ENCODE measurements at places on chromosomes 11 and 22.

DNA sequence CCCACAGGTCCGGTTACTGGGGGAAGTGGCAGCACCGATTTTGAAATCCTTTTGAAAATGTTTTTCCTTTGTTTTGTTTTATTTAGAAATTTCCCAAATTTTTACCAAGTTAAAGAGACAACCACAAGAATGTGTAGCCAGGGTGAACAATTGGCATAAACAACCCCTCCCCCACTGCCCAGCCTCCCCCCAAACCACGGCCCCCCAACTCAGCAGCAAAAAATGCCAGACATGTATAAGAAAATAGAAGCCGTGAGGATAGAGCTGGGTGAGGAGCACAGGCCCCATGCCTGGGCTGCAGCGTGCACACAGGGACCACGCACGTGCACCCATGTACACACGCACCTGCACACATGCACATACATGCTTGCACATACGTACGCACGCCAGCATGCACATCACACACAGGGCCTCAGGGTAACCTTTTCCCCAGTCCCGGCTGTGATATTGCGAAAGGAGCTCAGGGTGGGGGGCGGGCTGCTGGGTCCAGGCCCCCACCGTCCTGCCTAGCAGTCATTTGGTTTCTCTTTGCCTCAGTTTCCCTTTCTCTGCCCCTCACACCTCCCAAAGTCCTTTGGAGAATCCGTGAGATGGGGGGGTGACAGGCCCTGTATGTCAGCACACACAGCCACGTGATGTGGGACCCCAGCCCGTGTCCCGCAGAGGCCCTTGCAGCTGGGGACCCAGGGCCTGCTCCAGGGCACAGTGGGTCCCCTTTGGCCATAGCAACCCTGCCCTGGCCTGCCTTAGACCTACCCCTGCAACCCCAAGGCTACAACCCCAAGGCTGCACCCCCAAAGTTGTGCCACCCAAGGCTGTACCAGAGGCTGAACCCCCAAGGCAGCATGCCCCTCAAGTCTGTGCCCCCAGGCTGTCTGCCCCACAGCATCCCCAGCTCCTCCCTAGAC is 42.9 kb downstream of the IGF2 start:
- no peak for DNase-seq

DNA sequence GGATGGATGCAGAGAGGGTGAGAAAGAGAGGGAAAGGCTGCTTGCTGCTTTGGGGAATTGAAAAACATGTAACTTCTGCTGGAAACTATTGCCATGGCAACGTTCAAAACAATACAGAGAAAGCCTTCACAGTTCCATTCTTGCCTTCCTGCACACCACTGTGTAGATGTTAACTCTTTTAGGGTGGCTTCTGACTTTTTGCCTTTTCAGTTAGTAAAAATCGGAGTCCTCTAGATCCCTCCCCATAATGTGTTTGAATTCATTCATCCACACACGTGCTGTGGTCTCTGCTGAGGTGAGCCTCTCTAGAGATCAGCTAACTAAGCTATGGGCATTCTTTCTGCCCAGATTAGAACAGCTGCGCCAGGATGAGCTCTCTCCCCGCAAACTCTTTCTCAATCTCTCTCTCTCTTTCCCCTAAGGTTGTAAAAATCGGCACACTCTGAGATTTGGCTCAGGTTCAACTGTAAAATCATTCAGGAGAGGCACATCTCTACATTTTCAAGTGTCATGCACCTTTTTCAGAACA is 1178.3 kb downstream of the LRRC4C start:
- peak; percentile 75 for DNase-seq

DNA sequence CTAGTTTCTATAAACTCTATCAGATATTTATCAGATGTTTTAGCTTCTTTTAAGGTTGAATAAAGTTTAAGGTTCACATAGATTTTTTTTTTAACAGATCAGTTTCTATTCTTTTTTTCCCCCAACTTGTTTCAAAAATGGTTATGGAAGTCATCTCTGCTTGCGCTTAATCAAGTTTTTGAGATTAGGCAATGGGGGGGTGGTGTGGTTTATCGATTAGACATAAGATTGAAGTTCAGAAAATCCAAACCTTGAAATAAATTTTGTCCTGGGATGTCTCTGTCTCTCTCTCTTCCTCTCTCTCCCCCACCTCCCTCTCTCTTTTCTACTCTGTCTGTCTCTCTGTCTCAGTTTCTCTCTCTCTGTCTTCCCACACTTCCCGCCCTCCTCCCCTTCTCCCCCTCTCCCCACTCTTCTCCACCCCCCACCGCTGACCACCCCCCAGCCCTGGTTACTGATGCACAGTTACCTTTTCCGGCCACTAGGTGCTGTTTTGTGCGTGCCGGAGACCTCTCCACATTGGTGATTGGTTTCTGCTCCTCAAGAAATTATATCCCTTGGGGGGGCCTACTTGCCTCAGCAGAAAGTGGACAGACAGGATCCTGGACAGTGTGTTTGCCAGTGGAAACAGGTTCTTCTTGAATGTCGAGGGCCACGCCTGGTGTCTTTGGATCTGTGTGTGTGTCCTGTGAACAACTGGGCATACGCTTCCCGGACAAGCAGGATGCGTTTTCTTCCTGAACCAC is 29.7 kb upstream of the ANO1 start:
- DNase-seq: no peak

- no peak for DNase-seq
Observed at GRCh38 chr11:95684701-95685100, 104.9 kb downstream of the FAM76B start.

DNA sequence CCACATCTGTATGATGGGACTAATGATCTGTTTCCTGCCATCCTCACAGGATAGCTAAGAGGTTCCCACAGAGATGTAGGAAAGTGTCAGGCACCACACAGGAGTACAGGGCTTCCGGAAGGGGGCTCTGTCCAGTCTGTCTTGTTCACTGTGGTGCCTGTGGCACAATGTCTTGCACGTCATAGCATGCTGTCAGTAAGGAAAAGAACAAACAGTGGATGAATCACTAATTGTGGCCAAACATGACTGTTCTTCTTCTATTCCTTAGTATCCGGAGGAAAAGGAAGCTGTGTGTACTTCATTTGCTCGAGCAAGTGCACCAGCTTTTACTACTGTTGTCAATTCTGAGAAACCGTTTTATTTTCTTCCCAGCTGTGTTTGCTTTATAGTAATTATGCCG is 73.4 kb upstream of the YWHAH start:
- DNase-seq: no peak

GRCh38 chr22:43884600-43885318 is 7.1 kb downstream of the PNPLA5 start:
- DNase-seq: peak; percentile 11

DNA sequence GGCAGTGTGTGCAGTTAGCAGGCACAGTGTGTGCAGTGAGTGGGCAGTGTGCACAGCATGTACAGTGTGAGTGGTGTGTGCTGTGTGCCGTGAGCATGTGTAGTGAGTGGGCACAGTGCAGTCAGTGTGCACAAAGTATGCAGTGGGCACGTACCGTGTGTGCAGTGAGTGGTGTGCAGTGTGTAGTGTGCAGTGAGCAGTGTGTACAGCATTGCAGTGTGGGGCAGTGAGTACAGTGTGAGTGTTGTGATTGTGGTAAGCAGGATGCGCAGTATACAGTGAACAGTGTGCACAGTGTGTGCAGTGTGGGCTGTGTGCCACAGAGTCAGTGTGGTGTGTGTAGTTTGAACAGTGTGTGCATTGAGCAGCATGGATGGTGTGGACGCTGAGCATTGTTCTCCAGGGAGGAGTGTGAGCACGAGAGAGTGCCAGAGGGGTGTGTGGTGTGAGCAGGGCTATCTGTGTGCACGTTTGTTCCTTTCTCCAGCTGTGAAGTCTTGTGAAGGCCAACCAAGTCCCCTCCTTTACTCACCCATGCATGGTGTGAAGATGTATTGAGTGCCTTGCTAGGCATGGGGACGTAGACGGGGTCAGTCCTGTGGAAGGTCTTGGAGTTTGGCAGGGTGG is 3.0 kb downstream of the SHANK3 start:
- no peak for DNase-seq

DNA sequence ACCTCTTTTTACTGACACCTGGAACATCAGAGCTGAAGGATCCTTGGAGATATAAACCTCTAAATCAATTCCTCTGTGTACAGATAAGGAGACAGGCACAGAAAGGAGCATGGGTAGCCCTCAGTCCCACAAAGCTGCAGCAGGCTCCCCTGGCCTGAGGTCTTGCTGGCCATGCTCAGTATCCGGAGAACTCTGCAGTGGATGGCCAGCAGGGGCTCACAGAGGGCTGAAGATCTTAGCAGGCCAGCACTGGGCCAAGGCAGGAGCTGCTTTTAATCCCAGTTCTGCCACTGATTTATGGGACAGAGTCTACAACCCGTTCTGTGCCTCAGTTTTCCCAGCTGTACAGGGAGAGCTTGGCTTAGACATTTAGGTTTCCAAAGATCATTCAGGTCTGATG is 52.6 kb upstream of the LRRC32 start:
- DNase-seq: no peak

- peak; percentile 12 for DNase-seq
Observed at GRCh38 chr22:26170795-26171580, 1.7 kb downstream of the SEZ6L start.

- no peak for DNase-seq
Observed at GRCh38 chr22:47204002-47204979, 441.8 kb downstream of the TBC1D22A start.

- DNase-seq: peak; percentile 29
Observed at GRCh38 chr11:76209973-76210930, 4.0 kb upstream of the WNT11 start.

DNA sequence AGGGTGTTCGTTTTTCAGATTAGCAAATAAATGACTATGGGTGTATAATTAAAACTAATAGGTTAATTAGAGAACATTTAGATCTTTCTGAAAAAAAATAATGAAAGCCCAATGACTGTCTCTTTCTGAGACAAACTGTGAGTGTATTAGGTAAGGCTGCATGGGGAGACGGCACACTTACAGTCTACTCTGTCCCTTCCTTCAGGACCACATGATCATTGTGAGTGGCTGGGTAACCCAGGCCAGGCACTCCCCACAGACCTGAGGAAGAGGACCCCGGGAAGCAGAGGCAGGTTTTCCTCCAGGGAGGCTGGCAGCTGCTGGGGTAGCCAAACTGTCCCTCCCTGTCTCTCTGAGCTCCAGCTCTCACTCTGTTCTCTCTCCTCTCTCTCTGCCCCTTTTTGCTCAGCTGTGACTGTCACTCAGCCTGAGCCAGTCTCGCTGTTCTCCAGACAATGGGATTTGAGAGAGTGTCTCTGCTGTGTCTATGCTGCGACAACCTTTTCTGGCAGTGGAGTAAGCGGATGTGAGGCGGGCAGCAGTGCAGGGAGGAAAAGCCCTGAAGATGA is 83.1 kb upstream of the NCAM1 start:
- DNase-seq: no peak

DNA sequence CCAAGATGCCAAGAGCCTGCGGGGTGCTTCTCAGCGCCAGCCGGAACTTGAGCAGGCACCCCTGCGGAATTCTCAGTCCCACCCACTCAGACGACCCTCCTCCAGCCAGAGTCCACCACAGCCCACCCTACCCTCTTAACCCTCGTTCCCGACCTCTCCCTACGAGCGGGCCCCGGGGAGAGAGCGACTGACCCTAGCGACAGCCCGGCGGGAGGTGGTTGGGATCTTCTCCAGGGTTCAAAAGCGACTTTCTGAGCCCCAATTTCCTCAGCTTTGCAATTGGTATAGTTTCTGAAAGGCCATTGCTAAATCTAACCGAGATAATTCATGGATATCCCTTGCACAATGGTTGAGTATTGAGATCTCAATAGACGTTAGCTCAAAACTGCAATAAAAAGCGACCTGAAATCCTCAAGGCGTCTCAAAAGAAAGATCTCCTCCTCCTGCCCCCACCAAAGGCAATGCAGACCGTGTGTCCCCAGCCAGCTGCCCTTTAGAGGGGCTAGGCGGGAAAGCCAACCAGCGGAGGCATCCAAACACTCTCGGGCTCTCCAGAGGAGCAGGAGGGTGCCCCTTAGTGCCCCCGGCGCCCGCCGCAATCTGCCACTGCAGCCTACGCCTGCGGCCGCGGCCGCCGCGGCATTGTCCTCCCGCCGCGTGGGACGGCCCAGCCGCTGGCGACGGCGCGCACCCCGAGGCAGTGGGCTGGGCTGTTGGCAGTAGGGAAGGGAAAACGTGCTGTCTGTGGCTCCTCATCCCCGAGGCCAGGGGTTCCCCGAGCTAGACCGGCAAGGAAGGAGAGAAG is 1.5 kb upstream of the SLC6A5 start:
- no peak for DNase-seq

GRCh38 chr22:49132009-49132408 is 695.7 kb downstream of the BRD1 start:
- DNase-seq: no peak
